ENCODE measurements at places on chromosomes 2 and 18.
A peak's percentile ranks its signal among the peaks of the same experiment; 100 is the strongest.

- H3K27ac ChIP-seq, result no peak overlapping the region
- DNase-seq, result no peak
- H3K27me3 ChIP-seq, result no peaks in the 10 kb centered on the region
- H3K4me3 ChIP-seq, result no peak overlapping the region
- H3K4me1 ChIP-seq, result peaks cover 4% of the 10 kb centered on the region
- no peaks in the 10 kb centered on the region for H3K36me3 ChIP-seq
Observed at GRCh38 chr2:37391711-37392110, 47.3 kb downstream of the QPCT start.

GRCh38 chr2:78023356-78023755 lies 501.2 kb upstream of the LRRTM4 start:
- H3K27ac ChIP-seq, result no peak overlapping the region
- no peaks in the 10 kb centered on the region for H3K4me1 ChIP-seq
- no peaks in the 10 kb centered on the region for H3K27me3 ChIP-seq
- peaks cover 4% of the 10 kb centered on the region for H3K36me3 ChIP-seq
- no peak overlapping the region for H3K4me3 ChIP-seq
- DNase-seq, result no peak

DNA sequence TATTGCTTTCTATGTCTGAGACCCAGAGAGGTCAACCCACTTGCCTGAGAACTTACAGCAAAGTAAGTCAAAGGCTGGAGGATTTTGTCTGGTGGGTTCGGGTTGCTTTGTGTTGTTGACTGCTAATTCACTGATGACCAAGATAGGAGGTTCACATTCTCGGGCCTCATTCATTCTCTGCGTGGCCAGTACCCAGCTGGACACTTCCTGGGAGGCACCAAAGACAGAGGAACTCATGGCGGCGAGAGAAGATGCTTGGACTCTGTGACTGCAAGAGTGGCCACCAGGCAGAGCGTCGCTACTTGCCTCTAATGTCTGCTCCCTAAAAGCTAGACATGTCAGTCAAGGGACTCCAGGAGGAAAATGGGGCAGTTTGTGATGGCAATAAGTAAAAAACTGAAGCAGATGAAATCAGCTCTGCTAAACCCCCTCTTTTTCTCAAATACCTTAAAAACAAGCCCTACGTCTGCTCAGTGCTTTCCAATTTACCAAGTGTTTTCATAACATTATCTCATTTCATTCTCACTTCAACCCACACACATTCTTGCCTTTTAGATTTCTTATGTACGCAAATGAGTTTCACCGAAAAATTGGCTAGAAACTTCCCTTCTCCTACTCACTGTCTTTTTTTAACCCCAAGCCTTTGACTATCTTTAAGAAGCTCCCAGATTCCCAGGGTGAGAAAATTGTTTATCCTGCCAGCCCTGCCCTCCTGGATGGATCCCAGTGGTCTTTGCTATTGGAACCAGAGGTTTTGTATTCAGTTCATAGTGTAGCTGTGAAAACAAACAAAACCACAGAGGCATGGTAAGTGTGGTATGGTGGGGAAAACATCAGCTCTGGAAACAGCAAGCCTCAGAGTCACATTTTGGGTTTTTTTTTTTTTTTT lies 4.9 kb upstream of the LBH start:
- H3K27ac ChIP-seq, result peak overlapping the region; percentile 99
- peaks cover 81% of the 10 kb centered on the region for H3K4me1 ChIP-seq
- peak overlapping the region; percentile 94 for H3K4me3 ChIP-seq
- no peaks in the 10 kb centered on the region for H3K27me3 ChIP-seq

GRCh38 chr2:54558188-54559005 lies 102.3 kb downstream of the SPTBN1 start:
- no peaks in the 10 kb centered on the region for H3K27me3 ChIP-seq
- H3K4me1 ChIP-seq, result peaks cover 41% of the 10 kb centered on the region
- peak overlapping the region; percentile 98 for H3K27ac ChIP-seq
- H3K4me3 ChIP-seq, result peak overlapping the region; percentile 100
- peaks cover 8% of the 10 kb centered on the region for H3K36me3 ChIP-seq

- no peaks in the 10 kb centered on the region for H3K36me3 ChIP-seq
- DNase-seq, result no peak
- H3K4me1 ChIP-seq, result no peaks in the 10 kb centered on the region
Observed at GRCh38 chr18:67771271-67771670, 254.8 kb upstream of the DSEL start.

GRCh38 chr2:66036948-66037347 lies 398.0 kb upstream of the MEIS1 start:
- H3K36me3 ChIP-seq, result no peaks in the 10 kb centered on the region
- H3K4me3 ChIP-seq, result no peak overlapping the region
- no peak overlapping the region for H3K27ac ChIP-seq
- no peak for DNase-seq
- no peaks in the 10 kb centered on the region for H3K27me3 ChIP-seq
- H3K4me1 ChIP-seq, result no peaks in the 10 kb centered on the region

DNA sequence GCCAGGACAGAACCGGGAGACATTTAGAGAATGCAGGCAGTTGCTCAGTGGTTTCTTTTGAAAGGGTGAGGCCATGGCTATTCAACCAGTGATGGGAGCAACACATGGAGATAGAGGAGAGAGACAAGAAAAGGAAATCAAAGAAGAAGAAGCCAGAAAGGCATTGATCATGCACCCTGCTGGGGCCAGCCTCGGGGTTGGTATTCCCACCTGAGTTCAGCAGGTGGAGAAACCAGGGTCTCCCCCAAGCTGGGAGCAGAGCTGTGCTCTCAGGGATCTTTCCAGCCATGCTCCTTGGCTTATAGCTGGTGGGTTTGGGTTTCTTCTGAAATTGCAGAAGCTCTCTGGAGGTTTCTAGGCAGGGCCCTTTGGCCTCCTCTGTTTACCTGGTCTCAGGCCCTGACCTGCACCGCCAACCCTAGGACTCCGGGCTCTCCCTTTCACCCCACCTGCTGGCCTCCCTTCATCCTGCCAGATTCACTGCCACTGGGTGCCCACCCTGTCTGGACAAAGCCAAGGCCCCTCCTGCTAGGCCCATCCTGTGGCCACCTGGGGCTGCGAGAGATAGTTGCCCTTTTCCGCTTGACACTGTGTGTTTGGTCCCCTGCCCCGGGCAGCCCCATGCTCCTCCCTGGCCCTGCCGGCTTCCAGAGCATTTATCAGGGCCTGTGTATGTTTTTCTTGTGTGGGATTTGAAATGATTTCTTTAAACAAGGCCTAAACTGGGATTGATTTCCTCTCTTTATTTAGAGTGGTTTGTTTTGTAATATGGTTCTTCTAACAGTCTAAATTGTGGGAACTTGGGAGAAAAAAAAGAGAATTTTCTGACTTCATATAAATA lies 126.7 kb downstream of the DDX1 start:
- DNase-seq, result no peak
- H3K4me3 ChIP-seq, result no peak overlapping the region
- no peaks in the 10 kb centered on the region for H3K4me1 ChIP-seq

GRCh38 chr2:124834331-124834730 lies 809.2 kb downstream of the CNTNAP5 start:
- H3K4me3 ChIP-seq, result no peak overlapping the region
- no peaks in the 10 kb centered on the region for H3K36me3 ChIP-seq
- no peaks in the 10 kb centered on the region for H3K27me3 ChIP-seq
- no peak overlapping the region for H3K27ac ChIP-seq
- no peak for DNase-seq

DNA sequence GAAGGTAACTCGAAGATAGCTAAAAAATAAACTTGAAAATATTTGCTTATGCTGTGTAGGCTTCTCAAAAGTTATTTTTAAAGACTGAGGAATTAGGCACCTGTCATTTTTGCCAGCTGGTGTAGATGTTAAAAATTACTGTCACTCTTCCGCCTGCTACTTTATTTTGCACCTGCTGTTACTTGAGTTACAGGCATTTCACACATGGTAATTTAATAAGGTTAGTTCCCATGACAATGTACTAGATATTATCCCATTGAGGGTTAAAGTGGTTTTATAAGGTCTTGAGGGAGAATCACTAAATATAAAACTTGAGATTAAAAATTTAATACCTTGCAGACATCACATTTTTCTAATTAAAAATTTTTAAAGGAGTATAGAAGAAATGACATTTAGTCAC lies 26.6 kb downstream of the MYL1 start:
- H3K27me3 ChIP-seq, result peaks cover 2% of the 10 kb centered on the region
- H3K27ac ChIP-seq, result no peak overlapping the region
- no peaks in the 10 kb centered on the region for H3K4me1 ChIP-seq

DNA sequence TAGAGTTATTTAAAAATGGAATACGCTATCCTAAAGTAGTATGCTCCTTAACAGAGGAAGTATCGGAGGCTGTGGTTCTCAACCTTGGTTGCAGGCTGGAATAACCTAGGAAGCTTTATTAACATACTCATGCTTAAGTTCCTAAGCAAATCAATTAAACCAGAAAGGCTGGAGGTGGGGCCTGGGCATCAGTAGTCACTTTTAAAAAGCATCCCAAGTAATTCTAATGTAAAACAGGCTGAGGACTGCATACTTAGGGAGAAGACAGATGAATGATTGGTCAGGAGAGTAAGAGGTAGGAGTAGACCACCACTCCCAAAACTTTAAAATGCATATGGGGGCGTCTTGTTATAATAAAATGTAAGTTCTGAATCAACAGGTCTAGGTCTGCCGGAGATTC lies 15.3 kb downstream of the ACAA2 start:
- no peak for DNase-seq
- H3K4me3 ChIP-seq, result no peak overlapping the region
- H3K4me1 ChIP-seq, result peaks cover 1% of the 10 kb centered on the region
- peaks cover 4% of the 10 kb centered on the region for H3K36me3 ChIP-seq
- no peaks in the 10 kb centered on the region for H3K27me3 ChIP-seq

DNA sequence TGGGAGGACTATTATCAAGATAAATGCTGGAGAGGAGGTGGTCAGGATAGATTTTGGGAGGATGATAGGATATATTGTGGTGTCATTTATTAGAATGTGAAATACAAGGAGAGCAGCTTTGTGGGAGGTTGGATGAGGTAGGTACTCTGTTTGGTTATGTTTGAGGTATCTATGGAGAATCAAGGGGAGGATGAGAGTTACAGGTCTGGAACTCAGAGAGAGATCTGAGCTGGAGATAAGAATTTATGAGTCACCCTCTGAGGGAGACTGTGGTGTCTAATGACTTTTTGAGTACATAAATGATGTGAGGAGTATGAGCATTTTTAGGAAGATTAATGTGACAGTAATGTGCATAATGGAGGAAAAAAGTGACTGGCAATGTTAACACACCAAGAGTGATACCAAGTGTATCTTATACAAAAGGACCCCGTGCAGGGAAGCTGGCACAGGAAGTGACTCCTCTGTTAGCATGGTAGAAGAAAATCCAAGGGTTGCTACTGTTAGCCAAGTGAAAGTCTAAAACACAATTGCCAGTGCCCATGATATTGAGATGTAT lies 48.2 kb downstream of the CRIM1 start:
- H3K36me3 ChIP-seq, result no peaks in the 10 kb centered on the region
- no peak for DNase-seq
- no peak overlapping the region for H3K27ac ChIP-seq
- no peaks in the 10 kb centered on the region for H3K4me1 ChIP-seq

GRCh38 chr2:4381049-4381448 lies 677.7 kb downstream of the DCDC2C start:
- no peaks in the 10 kb centered on the region for H3K27me3 ChIP-seq
- no peak overlapping the region for H3K4me3 ChIP-seq
- no peak overlapping the region for H3K27ac ChIP-seq

GRCh38 chr2:25042321-25043240 lies 705 bp downstream of the EFR3B start:
- H3K27me3 ChIP-seq, result peaks cover 26% of the 10 kb centered on the region
- DNase-seq, result peak; percentile 2
- H3K4me3 ChIP-seq, result peak overlapping the region; percentile 92
- no peaks in the 10 kb centered on the region for H3K36me3 ChIP-seq
- peak overlapping the region; percentile 87 for H3K27ac ChIP-seq

- no peak overlapping the region for H3K27ac ChIP-seq
- no peaks in the 10 kb centered on the region for H3K36me3 ChIP-seq
- no peaks in the 10 kb centered on the region for H3K27me3 ChIP-seq
- DNase-seq, result no peak
- peaks cover 3% of the 10 kb centered on the region for H3K4me1 ChIP-seq
Observed at GRCh38 chr2:29024882-29025430, 43.9 kb downstream of the TOGARAM2 start.

- peaks cover 14% of the 10 kb centered on the region for H3K36me3 ChIP-seq
- H3K27ac ChIP-seq, result no peak overlapping the region
- no peaks in the 10 kb centered on the region for H3K27me3 ChIP-seq
- H3K4me1 ChIP-seq, result peaks cover 7% of the 10 kb centered on the region
- H3K4me3 ChIP-seq, result no peak overlapping the region
Observed at GRCh38 chr2:237150831-237151375, 65.2 kb downstream of the COPS8 start.

GRCh38 chr2:172639256-172639655 lies 83.4 kb downstream of the PDK1 start:
- no peak overlapping the region for H3K27ac ChIP-seq
- peaks cover 2% of the 10 kb centered on the region for H3K4me1 ChIP-seq
- peaks cover 2% of the 10 kb centered on the region for H3K36me3 ChIP-seq

- no peak for DNase-seq
- H3K27me3 ChIP-seq, result no peaks in the 10 kb centered on the region
- peaks cover 7% of the 10 kb centered on the region for H3K4me1 ChIP-seq
- no peak overlapping the region for H3K4me3 ChIP-seq
- no peak overlapping the region for H3K27ac ChIP-seq
- no peaks in the 10 kb centered on the region for H3K36me3 ChIP-seq
Observed at GRCh38 chr2:100988630-100989417, 13.3 kb upstream of the RPL31 start.

GRCh38 chr2:75928093-75928492 lies 217.4 kb upstream of the GCFC2 start:
- no peak overlapping the region for H3K27ac ChIP-seq
- H3K4me3 ChIP-seq, result no peak overlapping the region
- no peak for DNase-seq
- H3K4me1 ChIP-seq, result no peaks in the 10 kb centered on the region
- H3K27me3 ChIP-seq, result no peaks in the 10 kb centered on the region

GRCh38 chr18:1929720-1930119 lies 641.6 kb downstream of the METTL4 start:
- H3K27me3 ChIP-seq, result peaks cover 3% of the 10 kb centered on the region
- no peaks in the 10 kb centered on the region for H3K4me1 ChIP-seq
- H3K36me3 ChIP-seq, result no peaks in the 10 kb centered on the region
- H3K4me3 ChIP-seq, result no peak overlapping the region

GRCh38 chr2:241509155-241509784 lies 886 bp upstream of the STK25 start:
- H3K27me3 ChIP-seq, result no peaks in the 10 kb centered on the region
- H3K4me1 ChIP-seq, result peaks cover 27% of the 10 kb centered on the region
- no peaks in the 10 kb centered on the region for H3K36me3 ChIP-seq
- no peak for DNase-seq
- H3K27ac ChIP-seq, result peak overlapping the region; percentile 90
- H3K4me3 ChIP-seq, result peak overlapping the region; percentile 86

DNA sequence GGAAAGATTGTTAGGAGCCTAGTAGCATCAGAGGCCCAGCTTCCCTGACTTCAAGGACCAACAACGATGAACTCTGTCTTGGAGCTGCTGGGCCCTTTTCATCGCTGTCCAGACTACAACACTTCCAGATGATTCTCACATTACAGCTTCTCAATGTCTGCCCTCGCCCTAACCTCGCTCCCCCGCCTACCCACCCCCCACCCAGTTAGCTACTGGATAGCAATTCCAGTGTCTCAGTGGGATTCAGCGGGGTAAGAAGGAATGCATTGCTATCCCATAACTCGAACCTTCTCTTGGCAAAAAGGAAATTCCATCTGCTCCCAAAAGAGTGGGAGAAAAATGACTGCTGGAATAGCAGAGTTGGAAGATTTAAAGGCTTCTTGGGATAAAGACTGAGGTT lies 65.0 kb downstream of the RPL37A start:
- H3K4me1 ChIP-seq, result no peaks in the 10 kb centered on the region
- peaks cover 15% of the 10 kb centered on the region for H3K27me3 ChIP-seq
- H3K27ac ChIP-seq, result no peak overlapping the region
- no peak overlapping the region for H3K4me3 ChIP-seq
- no peaks in the 10 kb centered on the region for H3K36me3 ChIP-seq
- no peak for DNase-seq

GRCh38 chr2:105654474-105655004 lies 90.2 kb upstream of the NCK2 start:
- H3K4me1 ChIP-seq, result no peaks in the 10 kb centered on the region
- no peak for DNase-seq
- H3K27me3 ChIP-seq, result no peaks in the 10 kb centered on the region

All from naive thymus-derived CD8-positive, alpha-beta T cell (primary cell).